ENCODE measurements at places on chromosomes 1 and 21.

- DNase-seq = no peak
Measured at GRCh38 chr1:213687832-213688231, 299.9 kb upstream of the PROX1 start.

DNA sequence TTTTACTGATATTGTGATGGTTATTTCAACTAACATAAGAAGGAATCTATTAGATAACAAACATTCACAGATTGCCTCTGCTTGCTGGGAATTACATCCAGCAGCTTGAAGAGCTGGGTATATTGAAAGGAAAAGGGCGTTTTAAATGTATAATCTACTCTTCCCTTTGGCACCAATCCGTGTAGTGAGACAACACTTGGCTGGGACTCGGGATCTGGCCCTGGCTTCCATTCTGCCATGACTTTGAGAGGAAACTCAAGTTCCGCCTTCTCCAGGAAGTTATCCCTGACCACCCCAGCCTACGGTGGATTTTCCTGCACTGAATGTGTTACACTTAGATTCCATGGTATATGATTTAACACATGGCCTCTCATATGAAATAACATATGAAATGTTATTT is 86.9 kb upstream of the UBE2U start:
- DNase-seq = no peak

DNA sequence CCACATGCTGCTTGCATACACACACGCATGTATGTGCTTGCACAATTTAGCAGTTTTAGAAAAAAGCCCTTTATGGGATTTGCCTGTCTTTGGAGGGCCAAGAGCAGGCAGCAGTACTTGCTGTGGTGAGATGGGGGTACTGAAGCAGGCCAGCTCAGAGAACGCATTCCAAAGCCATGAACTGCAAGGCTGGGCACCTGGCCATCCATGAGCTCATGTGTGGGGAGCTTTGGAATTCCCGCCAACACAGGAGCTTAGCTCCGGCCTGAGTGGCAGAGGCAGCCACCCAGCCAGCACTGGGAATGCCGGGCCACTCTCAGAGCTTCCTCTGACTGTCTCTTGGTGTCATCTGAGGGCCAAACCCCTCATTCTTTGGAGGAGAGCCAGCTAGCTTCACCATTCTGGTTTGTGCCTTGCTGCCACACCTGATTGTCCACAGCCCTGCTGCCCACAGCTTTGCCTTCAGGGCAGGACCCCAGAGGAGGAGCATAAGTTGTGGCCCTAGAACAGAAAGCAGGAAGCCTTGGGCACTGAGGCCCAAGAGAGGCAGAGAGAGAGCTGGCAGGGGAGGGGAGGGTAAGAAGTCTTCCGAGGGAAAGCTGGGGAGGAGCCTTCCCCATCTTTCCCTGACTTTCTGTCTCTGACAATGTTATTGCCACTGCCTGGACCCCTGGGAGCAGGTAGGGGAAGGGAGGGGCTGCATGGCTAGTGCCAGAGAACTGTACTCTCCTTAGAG is 92.1 kb upstream of the POU3F1 start:
- no peak for DNase-seq

DNA sequence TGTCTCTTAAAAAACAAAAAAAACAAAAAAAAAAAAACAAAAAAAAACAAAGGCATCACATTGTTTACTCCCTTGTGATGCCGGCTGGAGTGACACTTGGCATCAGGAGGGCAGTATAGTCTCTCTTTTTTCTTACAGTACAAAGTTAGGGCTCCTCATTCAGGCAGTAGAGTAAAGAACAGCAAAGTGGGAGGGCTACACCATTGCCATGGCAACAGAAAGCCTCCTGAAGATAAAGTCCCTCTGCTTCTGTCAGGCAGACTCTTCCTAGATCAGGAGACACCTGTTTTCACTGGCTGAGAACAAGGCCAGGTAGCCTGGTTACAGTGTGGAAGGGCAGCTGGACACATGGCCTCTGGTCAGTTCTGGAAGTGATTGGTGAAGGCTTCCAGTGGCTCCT is 41.3 kb upstream of the RAB3GAP2 start:
- no peak for DNase-seq

- DNase-seq = no peak
Measured at GRCh38 chr1:185608177-185608576, 126.0 kb upstream of the HMCN1 start.
